Activated CD4-positive, CD25-positive, alpha-beta regulatory T cell treated with anti-CD3 and anti-CD28 coated beads, Interleukin-2, amount 50 U/mL, for 72 hours (primary cell): ENCODE measurements at places on chromosomes 2 and 18.

GRCh38 chr2:178188466-178188865 is 5.8 kb upstream of the OSBPL6 start:
- no peak for DNase-seq

DNA sequence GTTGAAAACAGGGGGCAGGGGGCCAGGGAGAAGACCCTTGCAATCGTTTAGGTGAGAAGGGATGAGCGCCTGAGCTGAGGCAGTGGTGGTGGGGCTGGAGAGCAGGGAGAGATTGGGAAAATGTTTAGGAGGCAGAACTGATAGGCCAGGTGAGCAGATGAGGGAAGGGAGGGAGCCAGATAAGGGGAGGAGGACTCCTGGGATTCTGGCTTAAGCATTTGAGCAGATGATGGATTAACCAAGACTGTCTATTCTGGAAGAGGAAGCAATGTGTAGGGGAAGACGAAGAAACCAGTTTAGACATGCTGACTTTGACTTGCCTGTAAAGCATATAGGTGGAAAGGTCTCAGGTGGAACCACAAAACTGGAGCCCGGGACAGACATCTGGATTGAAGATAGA is 49.9 kb upstream of the ASPRV1 start:
- DNase-seq, result no peak

- DNase-seq, result no peak
Observed at GRCh38 chr2:12284487-12284886, 432.2 kb upstream of the TRIB2 start.

- no peak for DNase-seq
Observed at GRCh38 chr2:239146741-239147181, 254.1 kb downstream of the HDAC4 start.

- DNase-seq, result no peak
Observed at GRCh38 chr18:26556573-26556972, 8.2 kb upstream of the KCTD1 start.

DNA sequence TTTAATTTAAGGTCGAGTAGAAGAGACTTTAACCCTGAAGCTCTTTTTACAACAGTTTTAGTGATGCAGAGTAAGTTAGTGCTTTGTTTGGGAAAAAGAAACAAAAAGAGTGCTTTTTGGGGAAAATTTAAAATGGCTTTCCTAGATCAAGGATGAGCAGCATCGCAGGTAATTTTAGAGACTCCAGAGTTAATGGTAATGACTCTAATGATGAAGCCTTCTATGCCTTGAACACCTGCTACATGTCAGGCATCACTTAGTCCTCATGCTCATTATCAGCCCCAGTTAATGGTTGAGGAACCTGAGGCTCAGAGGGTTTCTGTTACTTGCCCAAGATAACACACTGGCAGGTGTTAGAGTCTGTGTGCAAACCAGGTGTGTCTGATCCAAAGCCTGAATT is 167.8 kb downstream of the ACOXL start:
- no peak for DNase-seq

- no peak for DNase-seq
Observed at GRCh38 chr2:128798502-128799283, 480.0 kb upstream of the HS6ST1 start.
